Stimulated activated CD8-positive, alpha-beta memory T cell treated with anti-CD3 and anti-CD28 coated beads, Interleukin-15, amount 100 ng/mL, for 1 hour (primary cell): ENCODE measurements at places on chromosomes 2 and 18.

- DNase-seq: no peak
These were observed 90.9 kb downstream of the ATAD2B start for GRCh38 chr2:23835988-23836387.

DNA sequence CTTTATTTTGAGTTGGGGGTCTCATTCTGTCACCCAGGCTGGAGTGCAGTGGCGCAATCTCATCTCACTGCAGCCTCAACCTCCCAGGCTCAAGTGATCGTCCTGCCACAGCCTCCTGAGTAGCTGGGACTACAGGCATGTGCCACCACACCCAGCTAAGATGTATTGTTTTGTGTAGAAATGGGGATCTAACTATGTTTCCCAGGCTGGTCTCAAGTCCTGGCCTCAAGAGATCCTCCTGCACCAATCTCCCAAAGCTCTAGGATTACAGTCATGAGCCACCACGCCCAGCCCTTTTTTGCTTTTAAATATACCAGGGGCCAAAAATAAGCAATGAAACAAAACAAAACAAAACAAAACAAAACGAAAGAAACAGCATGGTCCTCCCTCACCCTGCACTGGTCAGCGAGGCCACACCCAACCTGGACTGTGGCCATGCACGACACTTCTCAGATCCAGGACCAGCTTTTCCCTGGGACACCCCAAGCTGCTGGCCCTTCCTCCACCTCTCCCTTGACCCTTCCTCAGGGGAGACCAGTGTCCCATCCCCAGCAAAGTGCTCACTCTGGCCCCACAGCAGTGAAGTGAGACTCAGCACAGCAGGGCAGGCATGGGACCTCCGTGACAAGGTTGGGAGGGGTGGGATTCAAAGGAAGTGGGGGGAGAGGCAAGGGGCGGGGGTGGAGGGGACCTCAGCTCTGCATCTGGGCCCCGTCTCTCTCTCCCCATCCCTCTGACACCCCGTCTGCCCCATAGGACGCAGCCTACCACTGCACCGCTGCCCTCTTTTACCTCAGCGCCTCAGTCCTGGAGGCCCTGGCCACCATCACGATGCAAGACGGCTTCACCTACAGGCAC, 23.5 kb downstream of the MAL start:
- DNase-seq: no peak

DNA sequence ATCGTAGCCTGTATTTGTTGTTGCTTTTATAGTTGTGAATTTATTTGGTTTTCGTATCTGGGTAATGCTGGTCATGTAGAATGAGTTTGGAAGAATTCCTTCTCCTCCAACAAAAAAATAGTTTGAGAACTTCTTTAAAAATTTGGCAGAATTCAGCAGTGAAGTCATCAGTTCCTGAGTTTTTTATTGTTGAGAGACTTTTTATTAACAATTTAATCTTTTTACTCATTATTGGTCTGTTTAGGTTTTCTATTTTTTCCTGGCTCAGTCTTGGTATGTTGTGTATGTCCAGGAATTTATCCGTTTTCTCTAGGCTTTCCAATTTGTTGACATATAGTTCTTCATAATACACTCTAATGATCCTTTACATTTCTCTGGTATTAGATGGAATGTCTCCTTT, 1613.3 kb upstream of the PIK3C3 start:
- no peak for DNase-seq

GRCh38 chr2:60252581-60253150, 300.8 kb downstream of the BCL11A start:
- DNase-seq: no peak

DNA sequence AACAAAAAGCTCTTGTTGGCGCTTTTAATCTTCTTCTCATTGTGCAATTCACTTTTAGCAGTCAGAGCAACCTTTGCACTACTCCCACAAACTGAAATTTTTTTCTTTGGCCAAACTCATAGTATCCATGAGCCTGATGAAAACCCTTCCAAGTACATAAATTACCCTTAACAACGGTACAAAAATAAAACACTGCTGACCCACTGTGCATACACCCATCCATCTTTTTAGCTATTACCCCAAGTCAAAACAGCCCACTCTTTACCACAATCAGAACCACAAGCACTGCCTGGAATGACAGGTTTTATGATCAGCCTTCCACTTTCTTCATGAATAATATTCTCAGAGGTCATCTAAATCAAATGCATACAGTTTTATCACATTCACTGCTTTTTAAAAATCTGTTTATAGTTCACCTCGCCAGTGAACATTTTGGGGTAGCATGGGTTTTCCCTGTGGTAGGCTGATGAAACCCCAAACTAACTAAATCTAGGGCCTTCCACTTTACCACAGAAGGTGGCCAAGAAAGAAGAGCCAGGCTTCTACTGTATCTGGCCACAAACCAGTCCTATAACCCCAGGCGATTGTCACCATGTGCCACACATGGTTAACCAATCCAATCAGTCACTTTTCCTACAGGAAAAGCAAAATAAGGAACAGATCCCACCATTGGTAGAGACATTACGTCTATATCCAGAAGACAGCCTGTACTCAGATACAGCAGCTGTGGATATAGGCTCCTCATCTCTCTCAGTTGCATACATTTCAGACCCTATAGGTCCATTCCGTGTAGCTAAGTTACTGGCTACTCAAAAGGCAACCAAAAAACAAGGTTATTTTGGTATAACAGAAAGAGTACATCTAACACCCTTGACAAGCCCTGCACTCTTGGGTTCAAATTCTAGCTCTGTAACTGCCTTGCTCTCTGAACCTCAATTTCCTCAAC, 171.3 kb downstream of the THADA start:
- DNase-seq: no peak

- DNase-seq: no peak
These were observed 244.7 kb downstream of the HRH4 start for GRCh38 chr18:24704946-24705630.

DNA sequence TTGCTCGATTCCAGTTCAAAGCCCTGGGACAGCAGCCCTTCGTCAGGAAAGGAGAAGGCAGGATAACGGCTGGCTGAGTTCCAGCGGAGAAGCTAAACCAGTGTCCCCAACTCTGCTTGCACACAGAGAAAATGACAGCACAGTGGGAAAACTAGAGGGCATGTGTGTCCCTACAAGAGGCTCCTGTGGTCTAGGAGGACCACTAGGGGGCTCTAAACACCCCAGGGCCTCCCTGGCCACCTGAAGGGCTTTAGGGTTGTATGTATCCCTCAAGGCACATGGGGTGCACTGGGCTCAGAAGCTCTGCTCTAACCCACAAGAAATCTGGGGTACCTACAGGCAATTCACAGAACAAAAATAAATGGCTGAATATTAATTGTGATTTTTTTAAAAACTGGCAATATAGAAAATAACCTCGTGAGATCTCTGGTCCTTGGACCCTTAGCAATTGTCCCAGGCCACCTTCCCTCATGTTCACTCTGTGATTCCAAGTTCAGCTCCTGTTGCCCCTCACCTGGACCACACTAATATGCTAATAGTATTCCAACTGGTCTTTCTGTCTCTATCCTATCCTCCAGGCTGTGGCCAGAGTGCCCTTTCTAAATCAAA, 17.5 kb downstream of the STAT1 start:
- no peak for DNase-seq
